Aorta (tissue), 5 donors: ENCODE measurements at places on chromosomes 1 and 21. TPM values are rescaled to one million over a fixed set of nuclear protein-coding genes. Genes with fewer than 3 reads are reported as not detected.

DNA sequence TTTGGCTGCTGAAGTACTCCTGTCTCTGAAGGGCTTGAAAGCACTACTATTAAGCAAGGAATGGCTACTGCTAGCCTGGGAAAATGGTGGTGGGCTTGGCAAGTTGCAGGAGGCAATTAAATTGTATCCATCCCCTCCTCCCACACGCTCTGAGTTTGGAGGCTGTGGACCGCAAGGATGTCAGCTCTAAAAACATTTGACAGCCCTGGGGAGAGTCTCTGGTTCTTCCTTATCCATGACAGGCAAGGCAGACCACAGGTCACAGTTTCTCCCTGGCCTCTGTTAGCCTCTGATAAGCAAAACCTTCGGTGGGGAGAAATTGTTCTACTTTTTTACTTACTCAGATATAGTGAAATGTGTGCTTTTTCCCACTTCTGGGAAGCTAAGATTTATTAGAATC is 46.6 kb downstream of the S1PR1 start:
- no peak for DNase-seq

DNA sequence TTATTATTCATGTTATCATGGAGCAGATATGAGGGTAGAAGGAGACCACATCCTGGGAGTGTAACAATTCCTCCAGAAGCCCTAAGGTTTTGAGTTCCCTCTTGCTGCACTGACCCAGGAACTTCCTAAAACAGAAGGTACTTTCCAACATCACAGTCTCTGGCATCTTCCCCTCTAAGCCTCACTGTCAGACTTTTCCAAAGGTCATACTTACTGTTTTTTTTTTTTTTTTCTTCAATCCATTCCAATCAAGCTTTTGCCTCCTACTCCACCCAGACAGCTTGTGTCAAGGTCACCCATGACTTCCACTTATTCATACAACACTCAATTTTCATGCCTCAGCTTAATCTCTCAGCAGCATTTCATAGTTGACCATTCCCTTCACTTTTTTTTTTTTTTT is 18.4 kb upstream of the UQCRHL start:
- DNase-seq = no peak

Gene SERPINC1
- total RNA-seq = not detected

Gene REN
- not detected for total RNA-seq

DNA sequence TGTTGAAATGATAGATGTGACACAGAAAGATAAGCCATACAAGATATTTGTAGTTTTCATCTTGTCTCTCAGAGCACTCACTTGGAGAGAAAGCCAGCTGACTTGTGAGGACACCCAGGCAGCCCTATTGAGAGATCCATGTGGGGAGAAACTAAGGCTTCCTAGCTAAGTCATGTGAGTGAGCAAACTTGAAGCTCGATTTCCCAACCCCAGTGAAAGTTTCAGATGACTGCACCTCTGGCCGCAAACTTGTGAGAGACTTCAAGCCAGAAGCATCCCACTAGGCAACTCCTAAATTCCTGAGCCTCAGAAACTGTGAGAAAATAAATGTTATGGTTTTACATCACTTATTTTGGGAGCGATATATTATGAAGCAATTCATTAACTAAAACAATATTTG is 832.3 kb downstream of the LTN1 start:
- DNase-seq = no peak

- no peak for DNase-seq
These were observed 14.8 kb upstream of the METTL18 start for GRCh38 chr1:169809370-169810095.

Gene FMO4
- total RNA-seq = 9.6 TPM

Gene PLPPR4
- total RNA-seq = 3.8 TPM

DNA sequence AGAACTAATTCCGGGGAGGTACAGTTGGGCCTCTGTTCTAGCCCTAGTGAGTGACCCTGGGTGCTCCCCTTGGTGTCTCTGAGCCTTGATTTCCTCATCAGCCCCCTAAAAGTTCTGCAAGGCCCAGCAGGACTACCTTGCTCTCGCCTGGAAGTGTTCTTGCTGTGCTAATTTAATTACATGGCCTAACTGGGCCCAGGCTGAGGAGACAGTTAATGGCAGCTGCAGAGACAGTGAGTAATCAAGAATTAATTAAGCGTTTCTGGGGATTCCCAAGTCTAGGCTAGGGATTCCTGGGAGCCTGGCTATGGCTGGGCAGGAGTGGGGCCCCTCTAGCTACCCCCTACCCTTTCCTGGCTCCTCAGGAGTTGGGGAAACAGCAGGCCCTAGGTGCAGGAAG is 24.7 kb upstream of the DMBX1 start:
- no peak for DNase-seq

Gene RGS7
- not detected for total RNA-seq

DNA sequence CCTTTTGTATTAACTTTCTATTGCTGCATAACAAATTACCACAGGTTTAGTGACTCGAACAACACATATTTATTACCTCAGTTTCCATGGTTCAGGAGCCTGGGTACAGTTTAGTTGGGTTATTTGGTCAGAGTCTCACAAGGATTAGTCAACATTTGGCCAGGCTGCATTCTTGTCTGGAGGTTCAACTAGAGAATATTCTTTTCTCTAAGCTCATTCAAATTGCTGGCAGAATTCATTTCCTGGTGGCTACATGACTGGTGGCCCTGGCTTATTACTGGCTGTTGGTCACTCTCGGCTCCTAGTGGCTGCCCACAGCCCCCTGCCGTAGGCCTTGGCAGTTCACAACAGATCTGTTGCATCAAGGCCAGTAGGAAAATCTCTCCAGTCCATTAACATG is 81.1 kb upstream of the ADAR start:
- no peak for DNase-seq

DNA sequence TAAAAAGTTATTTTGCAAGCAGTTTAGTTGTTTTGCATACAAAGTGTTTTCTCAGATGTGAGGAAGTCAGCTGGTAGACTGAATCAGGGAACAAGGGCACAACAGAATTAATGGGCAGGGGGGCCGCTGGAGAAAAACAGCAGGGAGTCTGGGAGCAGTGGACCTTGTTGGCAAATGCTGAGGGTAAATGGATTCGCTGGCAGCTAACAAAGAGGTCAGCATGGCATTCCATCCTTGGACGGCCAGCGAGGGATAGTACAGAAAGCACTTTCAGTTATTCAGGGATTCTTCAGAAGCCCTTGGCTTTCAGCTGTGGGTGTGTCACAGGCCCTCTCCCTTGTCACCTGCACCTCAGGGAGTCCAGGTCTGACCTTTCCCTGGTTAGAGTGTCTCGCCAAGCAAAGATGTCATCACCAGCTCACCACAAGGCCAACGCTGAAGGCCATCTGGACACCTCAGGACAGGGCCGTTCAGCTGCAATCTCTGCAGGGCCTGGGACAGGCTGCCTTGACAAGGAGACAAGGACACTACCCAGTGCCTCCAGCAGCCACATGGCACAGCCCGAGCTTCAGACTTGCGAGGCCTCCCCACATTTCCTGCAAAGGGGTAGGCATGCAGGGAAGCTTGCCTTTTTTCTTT is 90.4 kb downstream of the KCNN3 start:
- DNase-seq = peak; percentile 35
